ENCODE measurements at places on chromosomes 13 and 19.

- no peak for DNase-seq
These were observed 102.7 kb upstream of the POSTN start for GRCh38 chr13:37701306-37701705.

DNA sequence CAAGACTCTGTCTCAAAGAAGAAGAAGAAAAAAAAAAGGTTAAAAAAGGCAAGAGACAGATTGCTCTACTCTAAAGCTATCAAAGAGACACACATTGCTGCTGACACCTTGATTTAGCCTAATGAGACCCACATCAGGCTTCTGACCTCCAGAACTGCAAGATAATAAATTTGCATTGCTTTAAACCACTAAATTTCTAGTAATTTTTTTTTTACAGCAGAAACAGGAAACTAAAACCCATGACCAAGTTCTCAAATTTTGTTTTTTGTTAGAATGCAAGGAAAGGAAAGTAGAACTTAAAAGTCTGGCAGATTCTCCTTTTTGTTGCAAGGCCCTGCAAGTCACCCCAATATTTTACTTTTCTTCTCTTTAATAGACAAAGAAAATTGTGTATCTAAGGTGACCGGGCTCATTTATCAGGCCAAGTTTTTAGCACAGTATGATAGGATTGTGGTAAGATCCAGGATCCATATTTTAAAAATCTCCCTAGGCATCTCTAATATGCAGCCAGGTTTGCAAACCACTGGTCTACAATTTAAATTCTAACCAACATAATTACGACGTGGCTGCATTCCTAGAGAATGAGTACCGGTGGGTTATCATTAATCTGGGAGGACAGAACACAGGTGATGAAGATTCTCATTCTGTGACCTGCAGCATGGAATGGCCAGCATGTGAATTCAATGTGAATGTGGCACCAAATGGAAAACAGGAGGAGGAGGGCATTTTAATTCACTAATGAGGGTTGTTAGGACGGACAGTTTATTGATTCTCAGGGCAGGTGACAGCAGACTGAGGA is 56.7 kb upstream of the MED4 start:
- no peak for DNase-seq

DNA sequence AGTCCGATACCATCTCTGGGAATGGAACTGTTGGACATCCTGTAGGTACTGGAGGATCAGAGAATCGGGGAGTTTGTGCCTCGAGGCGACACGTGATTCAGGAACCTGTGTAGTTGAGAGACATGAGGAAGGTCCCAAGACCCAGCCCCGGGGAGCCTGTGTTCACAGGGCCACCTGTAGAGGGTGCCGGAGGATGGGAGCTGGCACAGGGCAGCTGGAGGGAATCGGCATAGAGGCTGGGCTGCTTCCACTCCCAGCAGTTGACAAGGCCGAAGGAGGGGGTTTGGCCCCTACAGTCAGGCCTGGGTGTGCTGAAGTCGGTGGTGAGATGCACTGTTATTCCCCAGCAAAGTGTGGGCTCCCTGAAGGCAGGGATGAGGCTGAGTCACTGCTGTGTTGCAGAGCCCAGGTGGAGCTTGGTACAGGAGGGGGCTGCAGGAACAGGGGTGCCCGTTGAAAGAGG is 2.5 kb upstream of the ISYNA1 start:
- no peak for DNase-seq

DNA sequence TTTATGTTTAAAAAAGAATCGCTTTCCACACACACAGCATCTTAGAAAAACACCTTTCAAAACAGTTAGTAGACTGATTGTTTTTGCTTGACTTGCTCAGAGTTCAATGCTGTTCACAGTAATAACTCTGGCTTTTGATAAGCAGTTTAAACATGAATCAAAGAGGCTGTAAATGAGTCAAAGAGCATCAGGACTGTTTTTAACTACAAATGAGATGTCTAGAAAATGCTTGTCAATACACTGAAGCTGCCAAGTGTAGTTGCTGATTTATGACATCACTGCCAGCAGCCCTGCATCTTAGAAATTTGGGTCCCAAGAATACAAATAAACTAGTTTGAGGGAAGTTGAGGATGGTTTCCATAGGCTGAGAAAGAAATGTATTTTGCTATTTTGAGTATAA is 2057.1 kb upstream of the PCDH20 start:
- DNase-seq = no peak

DNA sequence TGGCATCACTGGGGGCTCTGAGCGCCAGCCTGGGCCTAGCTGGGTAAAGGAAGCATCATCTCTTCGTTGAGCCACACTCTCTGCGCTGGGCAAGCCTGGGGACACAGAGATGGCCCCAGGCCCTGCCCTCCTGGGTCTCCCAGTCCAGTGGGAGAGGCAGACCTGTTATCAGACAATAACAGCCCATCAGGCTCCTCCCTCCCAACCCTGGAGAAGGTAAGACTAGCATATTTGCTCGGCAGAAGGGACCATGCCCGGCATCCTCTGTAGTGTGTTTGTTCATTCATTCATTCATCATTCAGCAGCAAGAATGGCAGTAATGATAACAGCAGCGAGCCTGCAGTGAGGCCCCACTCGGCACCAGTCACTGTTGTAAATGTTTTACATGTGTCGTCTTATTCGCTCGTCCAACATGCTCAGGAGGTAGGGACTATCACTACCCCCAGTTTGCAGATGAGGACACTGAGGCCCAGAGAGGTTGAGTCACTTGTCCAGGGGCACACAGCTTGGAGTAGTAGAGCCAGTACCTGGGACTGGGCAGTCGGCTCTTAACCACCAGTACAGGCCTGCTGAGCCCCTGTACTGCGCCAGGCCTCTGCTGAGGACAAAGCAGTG is 33.2 kb downstream of the PAK4 start:
- no peak for DNase-seq

DNA sequence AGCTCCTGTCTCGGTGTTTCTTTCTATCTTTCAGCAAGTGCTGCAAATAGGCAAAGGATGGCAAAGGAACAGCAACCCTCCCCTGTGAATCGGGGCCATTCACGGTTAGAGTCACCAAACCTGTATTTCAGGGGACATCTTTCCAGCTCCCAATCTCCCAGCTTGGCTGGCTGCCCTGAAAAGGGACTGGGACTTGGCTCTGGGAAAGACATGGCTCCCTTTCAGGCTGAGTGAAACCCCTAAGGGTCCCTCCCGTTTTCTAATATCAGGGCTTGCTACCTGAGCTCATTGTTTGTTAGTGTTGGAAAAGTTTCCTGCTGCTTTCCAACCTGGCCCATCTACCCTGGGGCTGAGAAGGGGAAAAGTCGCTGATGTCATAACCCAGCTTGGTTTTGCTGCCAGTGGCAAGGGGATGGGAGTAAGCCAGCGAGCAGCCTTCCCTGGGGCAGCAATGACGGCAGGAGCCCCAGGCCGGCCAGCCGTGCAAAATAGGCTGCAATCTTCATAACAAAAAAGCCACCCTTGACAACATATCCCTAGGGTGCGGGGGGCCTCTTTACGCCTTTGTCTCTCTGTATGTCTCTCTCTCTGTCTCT is 29.9 kb downstream of the SERP2 start:
- no peak for DNase-seq

- no peak for DNase-seq
These were observed 285.8 kb downstream of the MYO16 start for GRCh38 chr13:108915095-108915633.

DNA sequence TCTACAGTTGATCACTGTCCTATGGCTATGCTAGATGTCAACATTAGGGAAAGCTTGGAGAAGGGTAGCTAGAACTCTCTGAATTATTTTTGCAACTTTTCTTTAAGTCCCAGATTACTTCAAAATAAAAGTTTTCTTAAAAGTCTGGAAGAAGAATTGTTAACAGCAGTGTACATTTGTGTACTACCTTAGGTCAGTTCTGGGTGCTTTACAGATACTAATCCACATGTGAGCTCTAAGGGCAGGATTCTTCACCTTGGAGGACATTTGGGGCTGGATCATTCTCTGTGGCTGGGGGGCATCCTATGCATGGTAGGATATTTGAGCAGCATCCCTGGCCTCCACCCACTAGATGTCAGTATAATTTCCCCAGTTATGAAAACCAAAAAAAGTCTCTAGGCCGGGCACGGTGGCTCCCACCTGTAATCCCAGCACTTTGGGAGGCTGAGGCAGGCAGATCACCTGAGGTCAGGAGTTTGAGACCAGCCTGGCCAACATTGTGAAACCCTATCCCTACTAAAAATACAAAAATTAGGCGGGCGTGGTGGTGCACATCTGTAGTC is 2.8 kb downstream of the BRME1 start:
- no peak for DNase-seq

GRCh38 chr13:49569993-49570689 is 15.2 kb downstream of the RCBTB1 start:
- DNase-seq = no peak

DNA sequence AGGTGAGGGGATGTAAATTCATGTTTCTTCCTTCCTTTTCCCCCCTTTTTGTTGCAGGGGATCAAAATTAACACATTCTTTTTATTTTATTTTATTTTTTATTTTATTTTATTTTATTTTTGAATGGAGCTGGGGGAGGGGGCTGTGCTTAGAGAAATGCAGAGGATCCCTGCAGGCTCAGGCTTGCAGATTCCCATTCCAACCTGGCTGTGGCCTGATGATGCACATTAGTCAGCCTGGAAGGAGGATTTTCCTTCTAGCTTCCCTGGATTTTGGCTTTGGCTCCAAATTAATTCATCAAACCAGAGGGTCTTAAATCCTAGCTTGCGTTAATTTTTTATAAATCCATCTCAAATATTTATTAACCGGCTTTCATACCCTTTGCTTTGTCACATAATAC is 67.0 kb downstream of the FREM2 start:
- no peak for DNase-seq

GRCh38 chr13:24688950-24689349 is 8.7 kb downstream of the ATP12A start:
- DNase-seq = no peak

- no peak for DNase-seq
These were observed 432.7 kb downstream of the FOXO1 start for GRCh38 chr13:40233731-40234195.

GRCh38 chr13:30140973-30141372 is 166.4 kb downstream of the KATNAL1 start:
- DNase-seq = no peak

- DNase-seq = no peak
These were observed 26.9 kb downstream of the CDK8 start for GRCh38 chr13:26280822-26281221.

DNA sequence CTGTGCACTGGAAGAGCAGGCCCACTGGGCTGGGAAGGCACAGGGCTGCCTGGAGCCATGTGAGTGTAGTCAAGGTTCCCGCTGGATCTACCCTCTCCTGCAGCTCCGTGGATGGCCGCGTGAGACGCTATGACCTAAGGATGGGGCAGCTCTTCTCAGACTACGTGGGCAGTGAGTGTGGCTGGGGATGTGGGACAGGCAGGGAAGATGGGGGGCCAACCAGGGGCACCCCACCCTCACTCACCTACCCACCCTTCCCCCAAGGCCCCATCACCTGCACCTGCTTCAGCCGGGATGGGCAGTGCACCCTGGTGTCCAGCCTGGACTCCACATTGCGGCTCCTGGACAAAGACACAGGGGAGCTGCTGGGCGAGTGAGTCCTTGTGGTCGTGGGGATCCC is 6.1 kb downstream of the WDR83 start:
- no peak for DNase-seq

DNA sequence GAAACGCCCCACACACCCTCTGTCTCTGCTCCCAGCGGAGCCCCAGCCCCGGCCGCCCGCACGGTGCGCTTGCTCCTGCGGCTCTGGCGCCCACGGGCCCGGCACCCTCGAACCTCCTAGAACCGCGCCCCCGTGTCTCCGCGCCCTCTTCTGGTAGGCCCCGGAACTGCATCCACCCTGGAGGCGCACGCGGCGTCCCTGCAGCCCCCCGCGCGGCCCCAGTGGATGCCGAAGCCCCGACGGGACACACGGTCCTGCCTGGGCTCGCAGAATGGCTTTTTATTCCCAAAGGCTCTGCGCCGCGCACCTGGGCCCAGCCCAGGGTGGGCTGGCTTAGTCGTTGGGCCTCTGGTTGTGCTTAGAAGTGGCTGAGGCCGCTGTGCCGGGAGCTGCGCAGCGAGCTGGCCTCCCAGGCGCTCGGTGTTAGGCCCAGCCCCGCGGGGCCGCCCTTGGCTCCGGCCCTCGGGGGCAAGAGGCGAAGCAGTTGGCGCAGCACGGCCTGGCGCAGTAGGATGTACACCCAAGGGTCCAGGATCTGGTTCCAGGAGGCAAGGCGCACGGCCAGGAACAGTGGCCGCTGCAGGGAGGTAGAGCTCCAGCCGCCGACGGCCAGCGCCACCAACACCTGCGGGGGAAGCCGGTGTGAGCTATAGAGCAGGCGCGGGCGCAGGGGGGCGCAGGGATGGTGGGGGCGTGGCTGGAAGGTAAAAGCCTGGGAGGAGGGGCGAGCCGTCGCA is 2.8 kb downstream of the PTGER1 start:
- peak; percentile 92 for DNase-seq

GRCh38 chr13:77510156-77510555 is 25.4 kb upstream of the SCEL start:
- no peak for DNase-seq

- no peak for DNase-seq
These were observed 13.2 kb upstream of the MEIS3 start for GRCh38 chr19:47432499-47432898.

GRCh38 chr19:29383696-29384095 is 142.1 kb upstream of the VSTM2B start:
- no peak for DNase-seq

DNA sequence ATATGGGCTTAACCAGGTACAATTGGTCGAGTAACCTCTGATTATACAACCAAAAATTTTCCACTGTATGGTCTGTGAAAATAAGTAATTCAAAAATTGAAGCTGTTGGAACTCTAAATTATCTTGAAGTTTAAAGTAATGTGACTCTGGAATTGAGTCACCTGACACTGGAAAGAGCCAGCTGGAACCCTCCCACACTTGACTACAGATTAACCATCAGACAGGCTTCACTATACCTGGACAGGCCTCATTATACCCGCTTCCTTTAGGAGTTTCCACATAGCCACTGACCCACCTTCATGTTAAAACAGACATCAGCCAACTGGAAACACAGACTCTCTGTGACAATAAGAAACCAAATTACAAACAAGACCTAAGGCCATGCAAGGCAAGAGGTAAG is 1.3 kb downstream of the ZNF433 start:
- DNase-seq = no peak

- DNase-seq = no peak
These were observed 12.4 kb downstream of the VSTM2B start for GRCh38 chr19:29538146-29538545.

DNA sequence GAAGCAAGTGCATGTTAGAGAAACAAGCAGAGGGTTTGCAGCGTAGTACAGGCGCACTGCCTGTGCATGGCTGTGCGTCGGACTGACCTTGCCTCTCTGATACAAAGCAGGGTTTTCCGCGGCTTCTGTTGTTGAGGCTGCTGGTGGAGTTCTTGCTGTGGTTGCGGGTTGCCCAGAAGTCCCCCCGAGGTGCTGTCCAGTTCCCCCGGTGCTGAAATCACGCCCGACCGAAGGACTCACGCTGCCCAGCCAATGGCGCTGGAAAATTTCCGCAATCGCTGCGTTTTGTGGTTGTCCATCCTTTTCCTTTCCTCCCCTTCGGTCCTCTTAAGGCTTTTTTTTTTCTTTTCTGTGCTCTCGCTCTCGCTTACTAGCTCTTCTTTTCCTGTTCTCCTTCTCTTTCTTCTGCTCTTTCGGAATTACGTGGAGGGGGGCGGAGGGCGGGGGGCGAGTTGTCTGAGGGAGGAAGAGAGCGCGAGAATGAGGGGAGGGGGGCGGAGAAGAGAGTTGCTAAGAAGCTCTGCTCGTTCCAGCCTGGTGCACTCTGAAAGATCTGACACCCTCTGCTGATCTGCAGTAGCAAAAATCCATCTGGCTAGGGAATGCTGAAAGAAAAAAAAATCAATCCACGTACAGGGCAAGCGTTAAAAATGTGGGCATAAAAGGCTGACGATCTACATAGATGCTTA is at the start of gene SLITRK1:
Gene SLITRK1, minus strand, starts transcription at position 558 of the 689 bp plus-strand sequence. CDS start 967 bp downstream, outside the sequence.
- no peak for DNase-seq
